ENCODE measurements at places on chromosomes 7 and 10.

DNA sequence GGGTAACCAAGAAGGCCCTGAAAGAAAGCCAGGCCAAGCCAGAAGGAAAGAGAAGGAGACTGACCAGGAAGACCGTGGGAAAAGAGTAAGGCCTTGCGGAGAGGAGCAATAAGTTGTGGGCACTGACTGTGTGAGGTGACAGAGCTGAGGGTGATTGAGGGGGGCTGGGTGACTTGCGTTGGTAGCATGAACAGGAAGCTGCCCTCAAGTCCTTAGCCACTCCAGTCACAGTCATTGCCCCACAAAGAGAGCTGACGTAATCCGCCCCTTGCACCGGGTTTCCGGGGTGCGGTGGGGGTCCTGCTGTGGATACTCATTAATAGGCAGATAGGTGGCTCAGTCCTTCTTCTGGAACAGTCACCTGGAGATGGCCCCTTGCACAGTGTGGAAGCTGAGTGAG is 16.1 kb upstream of the DMBT1 start:
- no peak for DNase-seq

GRCh38 chr10:47190301-47190700 is 109.7 kb upstream of the GDF10 start:
- DNase-seq = no peak

DNA sequence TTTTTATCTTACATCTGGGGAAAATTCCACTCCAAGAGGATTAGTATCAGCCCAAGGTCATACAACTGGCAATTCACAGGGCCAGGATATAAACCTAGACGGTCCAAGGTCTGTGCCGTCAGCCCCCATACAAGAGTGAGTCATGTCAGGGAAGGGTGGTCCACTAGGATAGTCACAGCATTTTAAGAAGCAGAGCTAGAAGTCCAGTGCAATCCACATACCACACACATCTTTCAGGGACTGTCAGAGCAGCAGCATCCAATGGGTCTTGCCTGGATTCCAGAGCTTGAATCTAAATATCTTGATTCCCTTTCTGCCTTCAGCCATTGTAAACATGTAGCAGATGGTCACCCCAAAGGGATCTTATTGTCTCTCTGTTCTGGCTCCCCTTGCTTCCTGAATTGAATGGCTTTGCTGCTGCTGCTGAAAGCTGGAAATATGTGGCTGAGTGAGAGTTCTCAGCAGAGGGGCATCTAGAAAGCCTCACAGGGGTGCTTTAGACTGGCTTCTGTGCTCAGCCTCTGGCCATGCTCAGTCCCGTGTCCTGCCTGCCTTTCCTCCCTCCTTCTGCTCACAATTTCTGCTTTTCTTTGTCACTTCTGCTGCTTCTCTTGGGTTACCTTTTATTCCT is 9.9 kb upstream of the OR6V1 start:
- DNase-seq = no peak

DNA sequence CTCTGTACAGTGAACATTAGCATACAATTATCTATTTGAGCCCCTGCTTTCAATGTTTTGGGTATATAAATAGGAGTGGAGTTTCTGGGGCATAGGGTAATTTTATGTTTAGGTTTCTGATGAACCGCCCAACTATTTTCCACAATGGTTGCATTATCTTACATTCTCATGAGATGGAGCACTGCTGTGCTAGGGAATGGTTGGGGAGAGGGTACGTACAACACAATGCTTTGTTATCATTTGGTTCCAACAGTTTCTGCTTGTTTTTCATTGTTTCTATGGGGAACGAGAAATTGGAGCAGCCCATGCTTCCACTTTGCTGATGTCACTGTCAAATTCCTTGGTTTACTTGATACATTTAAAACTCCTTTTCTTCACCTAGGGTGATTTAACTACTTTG is 1115.3 kb downstream of the REEP3 start:
- DNase-seq = no peak
